Thoracic aorta endothelial cell (primary cell): ENCODE measurements at places on chromosomes 13 and 19. TPM values are rescaled to one million over a fixed set of nuclear protein-coding genes. Genes with fewer than 3 reads are reported as not detected.

ZFP14 gene
- total RNA-seq, result 2.8 and 3.1 TPM in 2 replicates

DZIP1 gene
- 22.3 and 24.2 TPM in 2 replicates for total RNA-seq

MBD3L3 gene
- not detected in 2 replicates for total RNA-seq

TTC9B gene
- not detected in 2 replicates for total RNA-seq

OR7D4 gene
- total RNA-seq, result not detected in 2 replicates
